ENCODE measurements at places on chromosomes 3 and 15. TPM values are rescaled to one million over a fixed set of nuclear protein-coding genes. Genes with fewer than 3 reads are reported as not detected.

DNA sequence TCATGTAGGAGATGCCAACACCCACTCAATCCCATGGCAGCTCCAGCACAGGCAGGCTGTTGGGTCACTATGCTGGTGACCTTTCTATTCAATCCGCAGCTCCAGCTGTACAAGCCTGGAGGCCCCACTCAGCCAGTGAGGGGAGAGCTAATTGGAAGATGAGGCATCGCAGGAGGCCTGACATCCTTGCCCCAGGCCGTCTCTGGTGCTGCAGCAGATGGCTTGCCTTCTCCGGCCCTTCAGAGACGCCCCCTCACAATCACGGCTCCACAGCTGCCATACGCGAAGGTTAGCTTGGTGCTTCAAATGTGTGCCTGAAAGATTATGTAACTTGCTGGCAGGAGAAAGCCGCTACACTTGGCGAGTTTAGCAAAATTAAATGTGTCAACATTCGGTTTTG lies 104.2 kb upstream of the CLSTN2 start:
- no peak overlapping the region for H3K4me3 ChIP-seq
- H3K27me3 ChIP-seq, result no peaks in the 10 kb centered on the region
- DNase-seq, result peak; percentile 17
- H3K27ac ChIP-seq, result no peak overlapping the region
- peaks cover 4% of the 10 kb centered on the region for H3K4me1 ChIP-seq
- H3K36me3 ChIP-seq, result no peaks in the 10 kb centered on the region

DNA sequence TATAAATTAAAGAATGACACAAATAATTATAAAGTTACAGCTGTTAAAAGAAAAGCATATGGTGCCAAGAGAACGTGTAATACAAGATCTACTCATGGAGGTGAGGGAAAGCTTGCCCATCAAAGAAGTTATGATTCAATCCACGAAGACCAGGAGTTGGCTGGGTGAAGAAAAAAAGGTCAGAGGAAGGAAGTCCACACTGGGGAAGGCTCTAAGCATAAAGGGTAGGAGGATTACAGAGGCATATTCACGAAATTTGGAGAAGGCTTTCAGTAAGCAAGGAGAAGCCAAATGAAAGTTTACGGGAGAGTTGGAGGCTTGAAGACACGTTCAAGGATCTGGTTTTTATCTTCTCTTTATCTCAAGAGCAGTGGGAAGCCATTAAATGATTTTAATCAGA lies 1.8 kb upstream of the TGFBR2 start:
- H3K4me1 ChIP-seq, result peaks cover 7% of the 10 kb centered on the region
- H3K36me3 ChIP-seq, result no peaks in the 10 kb centered on the region
- H3K4me3 ChIP-seq, result no peak overlapping the region
- H3K27ac ChIP-seq, result no peak overlapping the region

GRCh38 chr15:62253294-62253693 lies 88.2 kb upstream of the C2CD4B start:
- H3K27ac ChIP-seq, result no peak overlapping the region
- no peaks in the 10 kb centered on the region for H3K4me1 ChIP-seq
- H3K27me3 ChIP-seq, result no peaks in the 10 kb centered on the region
- no peak overlapping the region for H3K4me3 ChIP-seq
- no peaks in the 10 kb centered on the region for H3K36me3 ChIP-seq

DNA sequence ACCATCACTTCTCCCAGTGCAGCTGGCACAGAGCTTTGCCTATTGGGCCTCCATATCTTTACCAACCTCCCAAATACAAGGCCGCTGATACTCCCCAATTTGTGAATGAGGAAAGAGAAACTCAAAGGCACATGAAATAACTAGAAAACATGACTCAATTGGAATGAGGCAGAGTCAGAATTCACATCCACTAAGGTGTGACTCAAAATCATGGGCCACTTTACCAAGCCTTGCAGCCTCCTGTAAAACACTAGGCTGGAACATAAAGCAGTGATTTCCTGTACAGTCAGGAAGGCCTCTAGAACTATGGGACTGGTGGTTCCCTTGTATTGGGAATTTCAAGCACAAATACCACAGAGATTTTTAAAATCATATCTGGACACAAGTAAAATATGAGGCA lies 128.6 kb downstream of the DCLK3 start:
- DNase-seq, result no peak
- H3K36me3 ChIP-seq, result no peaks in the 10 kb centered on the region
- no peak overlapping the region for H3K27ac ChIP-seq
- H3K27me3 ChIP-seq, result no peaks in the 10 kb centered on the region
- no peaks in the 10 kb centered on the region for H3K4me1 ChIP-seq

DNA sequence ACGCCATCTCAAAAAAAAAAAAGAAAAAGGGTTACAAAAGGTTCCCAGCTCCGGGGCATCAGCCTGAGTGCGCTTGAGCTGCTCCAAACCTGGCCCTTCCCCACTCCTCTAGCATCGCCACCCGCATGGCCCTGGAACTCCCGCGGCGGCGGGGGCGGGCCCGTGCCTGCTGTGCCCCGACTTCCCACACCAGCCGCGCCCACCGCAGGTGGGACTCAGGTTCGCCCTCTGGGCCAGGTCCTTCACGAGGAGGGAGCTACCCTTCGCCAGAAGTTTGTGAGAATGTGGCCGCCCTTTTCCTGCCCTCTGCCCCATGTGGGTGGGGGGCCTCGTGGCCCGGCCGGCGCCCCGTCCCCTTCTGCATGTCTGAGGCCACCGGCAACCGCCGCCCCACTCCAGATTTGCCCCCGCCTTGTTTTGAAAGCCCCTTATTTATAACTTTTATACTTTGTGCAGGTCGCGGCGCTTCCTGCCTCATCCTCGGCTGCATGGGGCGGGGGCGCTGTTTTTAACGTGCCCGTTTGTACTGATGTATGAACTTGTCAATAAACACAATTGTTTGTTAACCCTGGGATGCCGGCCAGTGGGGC lies 507 bp upstream of the JMJD7 start:
- H3K27ac ChIP-seq, result no peak overlapping the region
- no peak for DNase-seq
- no peaks in the 10 kb centered on the region for H3K27me3 ChIP-seq
- no peaks in the 10 kb centered on the region for H3K36me3 ChIP-seq
- H3K4me3 ChIP-seq, result peak overlapping the region; percentile 76

GRCh38 chr3:11461226-11461625 lies 182.5 kb downstream of the VGLL4 start:
- H3K4me3 ChIP-seq, result no peak overlapping the region
- DNase-seq, result no peak
- no peaks in the 10 kb centered on the region for H3K36me3 ChIP-seq
- peaks cover 9% of the 10 kb centered on the region for H3K4me1 ChIP-seq

- no peak for DNase-seq
- peak overlapping the region; percentile 47 for H3K4me3 ChIP-seq
- no peaks in the 10 kb centered on the region for H3K4me1 ChIP-seq
- no peaks in the 10 kb centered on the region for H3K36me3 ChIP-seq
- peak overlapping the region; percentile 64 for H3K27ac ChIP-seq
Measured at GRCh38 chr15:98866511-98866910, 141.1 kb downstream of the PGPEP1L start.

DNA sequence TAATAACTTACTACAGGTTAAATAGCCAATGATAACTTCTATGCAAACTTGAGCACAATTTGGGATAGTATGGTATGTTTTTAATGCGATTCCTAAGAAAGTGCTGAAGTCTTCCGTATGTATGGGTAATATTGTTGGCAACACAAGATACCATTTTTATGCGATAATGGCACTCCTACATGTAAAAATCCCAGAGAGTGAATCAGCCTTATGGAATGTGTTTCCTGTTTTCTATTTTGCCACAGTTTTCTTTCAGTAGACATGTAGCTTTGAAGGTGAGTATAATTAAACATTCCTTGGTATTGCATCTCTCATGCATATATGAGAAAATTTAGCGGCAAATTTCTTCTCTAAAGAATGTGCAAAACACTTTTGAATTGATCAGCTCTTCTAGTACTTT lies 396.8 kb upstream of the AZI2 start:
- H3K4me3 ChIP-seq, result no peak overlapping the region
- H3K36me3 ChIP-seq, result no peaks in the 10 kb centered on the region
- peaks cover 6% of the 10 kb centered on the region for H3K4me1 ChIP-seq
- no peak for DNase-seq
- no peaks in the 10 kb centered on the region for H3K27me3 ChIP-seq

DNA sequence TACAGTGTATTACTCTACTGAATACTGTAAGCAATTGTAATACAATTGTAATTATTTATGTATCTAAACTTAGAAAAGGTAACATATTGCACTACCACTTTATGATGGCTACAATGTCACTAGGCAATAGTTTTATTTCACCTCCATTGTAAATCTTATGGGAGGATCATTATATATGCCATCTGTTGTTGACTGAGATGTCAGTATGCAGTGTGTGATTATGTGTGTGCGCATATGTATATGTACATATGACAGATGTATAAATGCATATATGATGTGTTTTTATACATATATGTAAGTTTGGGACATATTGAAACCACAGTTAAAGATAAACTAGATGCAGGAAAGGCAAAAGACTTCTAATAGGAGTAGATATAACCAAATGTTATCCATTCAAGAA lies 8.5 kb downstream of the IGSF10 start:
- no peaks in the 10 kb centered on the region for H3K36me3 ChIP-seq
- no peak overlapping the region for H3K4me3 ChIP-seq
- H3K27ac ChIP-seq, result no peak overlapping the region
- H3K4me1 ChIP-seq, result no peaks in the 10 kb centered on the region
- no peaks in the 10 kb centered on the region for H3K27me3 ChIP-seq

GRCh38 chr3:108209579-108209978 lies 12.6 kb downstream of the IFT57 start:
- no peak overlapping the region for H3K4me3 ChIP-seq
- no peak overlapping the region for H3K27ac ChIP-seq
- no peak for DNase-seq

DNA sequence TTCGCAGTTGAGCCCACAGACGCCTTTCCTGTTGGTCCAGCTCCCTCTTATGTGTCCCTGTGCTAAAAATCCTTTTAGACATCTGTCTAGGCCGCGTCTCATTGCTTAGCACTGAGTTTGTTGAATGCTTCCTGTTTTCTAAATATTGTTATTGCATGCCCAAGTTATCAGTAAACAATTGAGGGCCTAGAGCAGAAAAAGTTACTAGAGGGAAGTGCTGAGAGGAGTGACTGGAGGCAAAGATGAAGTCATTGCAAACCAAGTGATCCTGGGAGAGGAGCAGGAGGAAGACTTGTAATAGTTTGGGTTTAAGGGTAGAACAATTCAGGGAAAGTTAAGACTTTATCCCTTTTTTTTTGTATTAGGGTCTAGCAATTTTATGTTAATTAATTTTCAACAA lies 88.1 kb downstream of the DCUN1D1 start:
- no peak overlapping the region for H3K27ac ChIP-seq
- DNase-seq, result no peak
- no peaks in the 10 kb centered on the region for H3K27me3 ChIP-seq
- H3K36me3 ChIP-seq, result peaks cover 4% of the 10 kb centered on the region
- no peaks in the 10 kb centered on the region for H3K4me1 ChIP-seq

The CLPX gene
- total RNA-seq, result 18.7 TPM

The ATP13A5 gene
- 0.15 TPM for total RNA-seq

The TMC3 gene
- not detected for total RNA-seq

The IQCB1 gene
- total RNA-seq, result 11.9 TPM

The ZMYND10 gene
- total RNA-seq, result 0.64 TPM

The SELENOS gene
- 26.6 TPM for total RNA-seq

The LDHAL6B gene
- not detected for total RNA-seq

The HRH1 gene
- 1.3 TPM for total RNA-seq

The IL17RB gene
- total RNA-seq, result 4.0 TPM

The DISP2 gene
- 2.0 TPM for total RNA-seq

Measured in pancreas (tissue), 10 donors.